ENCODE measurements at places on chromosomes 2 and 18.

- DNase-seq = no peak
These were observed 30.2 kb upstream of the SSB start for GRCh38 chr2:169768262-169768995.

GRCh38 chr2:65691816-65692215, 259.4 kb upstream of the SPRED2 start:
- no peak for DNase-seq

DNA sequence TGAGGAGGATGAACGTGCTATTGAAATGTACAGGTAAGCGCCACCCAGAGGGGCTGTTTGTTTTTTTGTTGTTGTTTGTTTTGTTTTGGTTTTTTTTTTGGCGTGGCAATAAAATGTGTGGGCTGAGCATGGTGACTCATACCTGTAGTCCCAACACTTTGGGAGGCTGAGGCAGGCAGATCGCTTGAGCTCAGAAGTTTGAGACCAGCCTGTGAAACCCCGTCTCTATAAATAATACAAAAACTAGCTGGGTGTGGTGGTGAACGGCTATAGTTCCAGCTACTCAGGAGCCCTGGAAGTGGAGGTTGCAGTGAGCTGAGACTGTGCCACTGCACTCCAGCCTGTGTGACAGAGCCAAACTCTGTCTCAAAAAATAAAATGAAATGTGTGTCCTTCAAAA, 6.2 kb downstream of the PDCL3 start:
- DNase-seq = no peak

DNA sequence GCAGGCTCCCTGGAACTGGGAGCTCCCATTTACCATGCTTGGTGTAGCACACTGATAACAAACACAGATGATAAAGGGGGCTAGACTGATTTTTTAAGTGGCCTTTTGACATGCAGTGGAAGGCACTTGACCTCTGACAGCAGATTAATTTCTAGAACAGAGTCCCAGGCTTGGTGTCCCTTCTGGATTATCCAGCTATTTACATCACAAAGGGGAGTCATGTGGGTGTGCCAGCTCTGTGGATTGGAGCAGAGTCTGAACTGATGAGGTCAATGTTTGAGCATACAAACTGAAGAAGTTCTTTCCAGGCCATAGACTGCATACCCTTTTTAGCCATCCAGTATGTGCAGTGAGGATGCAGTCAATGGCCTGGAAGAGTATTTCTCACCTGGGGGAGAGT, 31.5 kb upstream of the SIX2 start:
- DNase-seq = no peak

DNA sequence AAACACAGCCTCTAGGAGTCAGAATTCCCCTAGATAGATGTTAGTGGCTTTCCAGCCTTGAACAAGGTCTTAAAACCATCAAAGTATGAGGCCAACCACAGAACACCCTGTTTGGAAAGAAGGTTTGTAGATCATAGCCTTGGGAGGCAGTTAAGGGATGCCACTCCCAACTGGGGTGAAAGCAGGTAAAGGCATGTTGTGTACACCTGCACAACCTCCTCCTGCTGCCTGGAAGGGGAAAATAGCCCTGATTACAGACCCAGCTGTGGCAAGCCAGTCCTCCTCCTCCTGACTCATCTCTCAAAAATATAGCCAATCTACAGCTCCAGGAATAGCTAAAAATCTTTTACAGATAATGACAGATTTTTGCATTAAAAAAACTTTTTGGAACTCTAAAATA, 108.1 kb downstream of the RBM43 start:
- DNase-seq = no peak

- DNase-seq = no peak
These were observed 94.6 kb downstream of the LDLRAD4 start for GRCh38 chr18:13313006-13313686.

- DNase-seq = no peak
These were observed 121.1 kb upstream of the TEX51 start for GRCh38 chr2:126777620-126777978.

DNA sequence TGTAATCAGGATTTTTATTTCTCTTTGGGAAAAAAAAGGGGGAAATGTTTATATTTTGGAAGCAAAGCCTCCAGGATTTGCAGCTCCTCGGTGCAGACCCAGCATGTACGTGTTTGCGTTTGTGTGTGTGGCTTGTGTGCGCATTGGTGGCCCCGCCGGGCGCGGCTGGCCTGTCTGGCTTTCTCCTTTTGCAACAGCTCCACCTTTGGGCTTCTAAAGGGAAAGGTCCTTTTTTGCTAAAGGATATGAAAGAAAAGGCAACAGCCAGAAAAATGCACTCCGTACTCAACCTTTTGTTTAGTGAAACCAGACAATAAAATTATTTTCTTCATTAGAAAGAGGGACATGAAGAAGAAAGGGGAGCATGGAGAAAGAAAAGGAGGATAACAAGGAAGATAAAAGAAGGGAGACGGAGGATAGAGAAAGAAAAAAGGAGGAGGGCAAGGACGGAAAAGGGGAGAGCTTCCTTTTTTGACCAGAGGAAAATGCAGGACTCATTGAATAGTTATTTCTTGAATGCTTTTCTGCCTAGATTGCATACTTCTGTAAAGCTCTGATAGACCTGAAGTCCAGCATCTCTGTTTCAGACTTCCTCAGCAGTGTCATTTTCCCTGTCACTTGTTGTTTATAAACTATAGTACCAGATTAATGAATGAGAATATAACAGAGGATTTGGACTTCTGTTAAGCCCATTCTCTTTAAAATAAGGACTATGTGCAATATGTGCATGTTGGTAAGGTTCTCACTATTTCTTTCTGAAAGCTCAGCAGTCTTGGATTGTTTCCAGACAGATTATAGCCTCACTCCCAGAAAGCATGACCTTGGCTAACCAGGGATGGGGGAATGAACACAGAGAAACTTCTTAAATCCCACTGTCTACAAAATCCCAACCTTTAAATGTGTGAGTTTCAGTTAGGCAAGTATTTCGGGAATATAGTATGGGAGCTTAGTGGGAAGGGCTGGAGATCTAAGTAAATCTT, 563.1 kb upstream of the PIK3C3 start:
- DNase-seq = peak; percentile 72

GRCh38 chr2:65681503-65681902, 249.1 kb upstream of the SPRED2 start:
- DNase-seq = no peak

DNA sequence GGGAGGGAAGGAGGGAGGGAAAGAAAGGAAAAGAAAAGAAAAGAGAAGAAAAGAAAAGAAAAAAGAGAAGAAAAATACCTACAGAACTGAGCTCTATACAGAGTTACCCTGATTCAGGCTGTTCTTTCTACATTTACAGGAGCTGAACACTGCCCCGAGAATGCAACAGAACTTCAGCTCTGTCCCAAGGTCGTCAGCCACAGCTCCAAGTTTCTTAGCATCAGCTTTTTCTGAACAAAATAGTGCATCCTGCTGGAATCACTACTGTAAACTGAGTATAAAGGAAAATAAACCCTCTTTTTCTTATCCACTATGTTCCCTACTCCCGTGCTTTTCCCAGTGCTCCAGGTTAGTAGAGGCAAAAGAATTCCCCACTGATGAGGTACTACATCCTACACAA, 4.7 kb upstream of the PPP4R1 start:
- DNase-seq = no peak

GRCh38 chr2:20453087-20453486, 6.2 kb downstream of the RHOB start:
- no peak for DNase-seq

DNA sequence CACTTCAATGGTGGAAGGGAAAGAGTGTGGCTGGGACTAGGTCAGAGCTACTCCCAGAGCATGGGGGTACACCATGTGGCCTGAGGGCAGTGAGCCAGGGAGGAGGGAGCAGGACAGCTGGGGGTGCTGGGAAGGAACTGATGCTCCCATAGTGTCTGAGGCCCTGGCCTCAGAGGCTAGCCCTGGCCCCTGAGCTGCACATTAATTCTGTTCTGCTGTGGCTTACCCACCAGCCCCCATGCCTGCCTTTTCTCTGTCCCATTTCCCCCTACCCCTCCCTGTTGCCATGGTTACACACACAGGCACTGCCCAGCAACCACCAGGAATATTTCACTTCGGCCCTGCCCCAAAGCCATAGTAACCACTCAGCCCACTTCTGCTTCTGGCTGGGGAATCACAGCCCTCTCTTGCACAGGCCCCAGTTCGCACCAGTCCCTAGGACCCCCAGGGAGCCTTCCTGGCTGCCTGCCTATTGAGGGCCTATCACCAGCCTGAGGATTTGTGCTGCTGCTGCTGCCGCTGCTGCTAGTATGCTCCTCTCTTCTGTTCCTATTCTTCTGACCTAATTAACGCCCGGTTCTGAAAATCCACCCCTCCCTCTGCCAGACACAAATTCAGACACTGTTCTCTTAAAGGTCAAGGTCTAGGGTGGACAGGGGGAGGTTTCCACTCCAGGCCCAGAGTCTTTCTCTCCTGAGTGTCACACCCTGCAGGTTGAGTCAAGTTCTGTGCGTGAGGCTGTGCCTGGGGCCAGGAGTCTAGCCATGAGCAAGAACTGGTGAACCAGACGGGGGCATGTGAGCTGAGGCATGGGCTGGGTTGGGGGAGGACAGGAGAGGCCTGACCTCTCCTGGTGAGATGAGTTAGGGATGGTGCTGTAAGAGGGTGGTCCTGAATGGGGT, 87.1 kb upstream of the MCFD2 start:
- DNase-seq = peak; percentile 90

- DNase-seq = no peak
These were observed 72.8 kb downstream of the UPP2 start for GRCh38 chr2:158174495-158174894.

GRCh38 chr2:230590333-230590732, 122.3 kb upstream of the CAB39 start:
- DNase-seq = no peak

- no peak for DNase-seq
These were observed 22.4 kb downstream of the GREB1 start for GRCh38 chr2:11556101-11556806.

DNA sequence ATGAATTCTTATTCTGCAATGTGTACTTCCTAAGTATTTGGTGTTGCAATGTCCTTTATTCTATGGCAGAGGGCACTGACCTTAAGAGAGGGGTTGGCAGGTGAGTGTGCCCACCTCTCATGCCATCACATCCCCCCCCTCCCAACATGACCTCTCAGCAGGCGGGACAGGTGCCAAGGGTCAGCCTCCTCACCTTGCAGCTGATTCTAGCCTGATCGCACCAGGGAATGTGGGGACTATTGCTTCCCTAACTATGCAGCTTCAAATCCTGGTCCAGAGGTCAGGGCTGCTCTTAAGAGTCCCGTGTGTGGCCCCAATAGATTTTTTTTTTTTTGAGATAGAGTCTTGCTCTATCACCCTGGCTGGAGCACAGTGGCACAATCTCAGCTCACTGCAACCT, 9.5 kb downstream of the HJURP start:
- no peak for DNase-seq

Measured in SK-N-SH (cell line).